HEK293T (cell line): ENCODE measurements at places on chromosomes 5 and 9.

DNA sequence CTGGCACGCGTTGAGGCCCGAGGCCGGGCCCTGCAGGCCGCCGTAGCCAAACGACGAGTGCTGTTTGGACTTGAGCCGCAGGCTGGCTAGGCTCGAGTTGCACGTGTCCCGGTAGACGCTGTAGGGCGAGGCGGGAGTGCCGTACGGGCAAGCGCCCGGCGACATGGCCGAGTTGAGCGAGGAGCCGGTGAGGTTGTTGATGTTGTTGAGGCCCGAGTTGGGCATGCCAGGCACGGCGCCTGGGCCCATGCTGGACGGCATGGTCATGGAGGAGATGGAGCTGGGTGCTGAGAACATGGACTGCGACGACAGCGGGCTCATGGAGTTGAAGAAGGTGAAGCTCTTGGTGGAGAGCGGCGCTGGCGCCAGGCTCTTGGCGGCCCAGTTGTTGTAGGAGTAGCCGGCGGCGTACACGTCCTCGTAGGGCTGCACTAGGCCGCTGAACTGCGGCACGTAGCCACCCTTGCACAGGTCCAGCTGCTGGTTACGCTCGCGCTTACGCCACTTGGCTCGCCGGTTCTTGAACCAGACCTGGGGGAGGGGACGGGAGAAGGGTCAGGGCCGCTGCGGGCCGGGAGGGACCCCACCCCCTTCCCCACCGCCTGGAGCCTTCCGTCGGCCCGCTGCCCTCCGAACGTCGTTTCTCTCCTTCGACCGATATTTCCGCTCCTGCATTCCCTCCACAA is 5.1 kb downstream of the PITX1 start:
- DNase-seq = no peak

GRCh38 chr9:16825971-16826625 is 44.4 kb downstream of the BNC2 start:
- DNase-seq = no peak

- DNase-seq = no peak
Observed at GRCh38 chr9:98449871-98450270, 194.4 kb upstream of the TBC1D2 start.

DNA sequence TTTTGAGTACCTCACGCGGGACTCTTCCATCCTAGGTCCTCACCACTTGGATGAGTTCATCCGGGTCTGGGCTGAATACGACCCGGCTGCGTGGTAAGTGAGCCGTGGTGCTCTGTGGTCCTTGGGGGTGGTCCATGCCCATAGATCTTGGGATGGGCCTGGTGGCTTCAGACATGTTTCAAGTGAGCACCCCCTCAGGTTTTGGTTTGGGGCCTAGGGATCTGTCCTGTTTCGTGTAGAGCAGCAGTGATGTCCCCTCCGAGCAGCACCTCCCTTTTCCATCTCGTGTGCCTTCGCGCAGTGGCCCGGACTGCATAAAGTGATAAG is 218.9 kb downstream of the CACNA1B start:
- DNase-seq = no peak

DNA sequence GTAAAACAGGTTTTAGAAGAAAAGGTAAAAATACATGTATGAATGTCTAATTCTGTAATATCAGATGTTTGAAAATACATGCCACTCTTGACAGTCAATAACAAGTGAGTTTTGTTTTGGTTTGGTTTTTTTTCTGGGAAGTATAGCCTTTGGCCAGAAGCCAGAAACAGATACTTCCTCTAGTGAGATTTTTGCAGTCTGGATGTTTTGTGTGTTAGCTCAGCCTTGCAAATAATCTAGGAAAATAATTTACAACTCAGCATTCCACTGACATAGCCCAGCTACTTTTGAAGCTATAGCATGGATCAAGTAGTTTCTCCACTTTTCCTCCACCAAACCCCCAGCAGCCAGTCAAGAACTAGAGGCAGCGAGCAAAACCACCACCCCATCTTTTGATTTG is 56.7 kb downstream of the SLC1A1 start:
- no peak for DNase-seq

GRCh38 chr9:99866398-99866797 is 40.1 kb upstream of the STX17 start:
- DNase-seq = no peak
